ENCODE measurements at places on chromosomes 3 and 15.

- no peak for DNase-seq
Measured at GRCh38 chr3:141233457-141234161, 2.0 kb downstream of the PXYLP1 start.

- no peak for DNase-seq
Measured at GRCh38 chr3:65901226-65901625, 137.5 kb downstream of the MAGI1 start.

DNA sequence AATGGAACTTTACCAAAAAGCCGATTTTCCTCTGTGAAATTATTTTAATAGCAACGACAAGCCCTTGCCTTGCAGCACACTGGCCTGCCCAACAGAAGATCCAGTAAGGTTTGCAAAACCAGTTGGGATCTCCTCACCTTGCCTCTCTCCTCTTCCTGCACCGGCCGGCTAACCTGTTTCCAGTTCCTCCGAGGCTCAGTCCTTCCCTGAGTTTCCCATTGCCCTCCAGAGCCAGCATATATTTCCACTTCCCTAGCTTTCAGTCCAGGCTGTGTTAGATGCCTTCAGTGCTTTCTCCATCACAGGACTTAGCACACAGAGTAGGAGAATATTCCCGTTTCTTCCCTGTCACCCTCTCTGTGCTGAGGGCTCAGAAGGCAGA, 60.3 kb downstream of the NOX5 start:
- no peak for DNase-seq

DNA sequence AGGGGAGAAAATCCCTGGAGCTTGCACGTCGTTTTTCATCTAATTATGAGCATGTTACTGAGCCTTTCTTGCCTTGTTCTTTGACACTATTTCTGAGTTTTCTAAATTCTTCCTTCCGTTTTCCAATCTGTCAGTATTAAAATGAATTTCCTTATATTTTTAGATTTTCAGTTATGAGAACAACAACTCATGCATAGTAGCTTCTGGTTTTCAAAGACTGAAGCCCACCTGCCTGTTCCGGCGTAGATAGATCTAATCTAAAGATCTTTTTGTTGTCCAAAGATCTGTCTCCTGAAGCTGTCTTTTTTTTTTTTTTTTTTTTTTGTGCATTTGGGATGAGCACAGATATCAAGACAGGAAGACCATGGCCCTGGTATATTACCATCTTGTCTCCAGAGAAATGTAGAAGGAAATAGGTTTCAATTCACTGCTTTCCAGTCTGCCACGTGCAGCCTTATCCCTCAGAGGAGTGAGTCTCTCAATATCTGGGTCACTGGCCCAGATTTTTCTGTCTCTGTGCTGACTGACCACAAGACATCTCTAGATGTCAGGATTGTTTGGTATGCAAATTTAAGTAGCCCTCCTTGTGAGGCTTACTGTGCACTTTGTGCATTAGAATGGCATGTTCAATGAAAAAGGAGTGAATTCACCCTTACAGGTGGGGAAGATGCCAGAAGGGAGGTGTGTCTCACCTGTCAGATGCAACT, 222.3 kb upstream of the TMC3 start:
- DNase-seq: no peak

- no peak for DNase-seq
Measured at GRCh38 chr3:162699291-162699690, 1202.7 kb downstream of the OTOL1 start.

GRCh38 chr3:166362698-166363097, 525.5 kb upstream of the BCHE start:
- no peak for DNase-seq

- DNase-seq: no peak
Measured at GRCh38 chr3:105847452-105847851, 21.4 kb downstream of the CBLB start.

- DNase-seq: no peak
Measured at GRCh38 chr3:111326144-111326995, 215.6 kb upstream of the CD96 start.

Data from Calu3 (cell line).